Mesenteric fat pad (tissue), 1 donor: ENCODE measurements at places on chromosomes 4 and X.

GRCh38 chrX:136879001-136879687 is 1.4 kb downstream of the RBMX start:
- DNase-seq, result no peak

GRCh38 chrX:109347632-109348031 is 134.3 kb downstream of the GUCY2F start:
- DNase-seq, result no peak

DNA sequence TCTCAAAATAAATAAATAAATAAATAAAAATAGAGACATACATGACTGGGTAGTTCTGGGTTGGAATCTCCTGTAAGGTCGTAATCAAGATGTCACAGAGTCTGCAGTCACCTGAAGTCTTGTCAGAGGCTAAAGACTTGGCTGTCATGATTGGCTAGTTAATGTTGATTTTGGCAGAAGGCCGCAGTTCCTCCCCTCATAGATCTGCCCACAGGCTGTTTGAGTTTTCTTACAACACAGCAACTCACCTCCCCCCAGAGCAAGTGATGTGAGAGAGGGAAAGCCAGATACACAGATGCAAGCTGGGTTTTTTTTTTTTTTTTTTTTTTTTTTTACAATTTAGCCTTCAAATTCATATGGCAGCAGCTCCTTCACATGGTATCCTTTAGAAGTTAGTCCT is 36.4 kb upstream of the BMPR1B start:
- no peak for DNase-seq

DNA sequence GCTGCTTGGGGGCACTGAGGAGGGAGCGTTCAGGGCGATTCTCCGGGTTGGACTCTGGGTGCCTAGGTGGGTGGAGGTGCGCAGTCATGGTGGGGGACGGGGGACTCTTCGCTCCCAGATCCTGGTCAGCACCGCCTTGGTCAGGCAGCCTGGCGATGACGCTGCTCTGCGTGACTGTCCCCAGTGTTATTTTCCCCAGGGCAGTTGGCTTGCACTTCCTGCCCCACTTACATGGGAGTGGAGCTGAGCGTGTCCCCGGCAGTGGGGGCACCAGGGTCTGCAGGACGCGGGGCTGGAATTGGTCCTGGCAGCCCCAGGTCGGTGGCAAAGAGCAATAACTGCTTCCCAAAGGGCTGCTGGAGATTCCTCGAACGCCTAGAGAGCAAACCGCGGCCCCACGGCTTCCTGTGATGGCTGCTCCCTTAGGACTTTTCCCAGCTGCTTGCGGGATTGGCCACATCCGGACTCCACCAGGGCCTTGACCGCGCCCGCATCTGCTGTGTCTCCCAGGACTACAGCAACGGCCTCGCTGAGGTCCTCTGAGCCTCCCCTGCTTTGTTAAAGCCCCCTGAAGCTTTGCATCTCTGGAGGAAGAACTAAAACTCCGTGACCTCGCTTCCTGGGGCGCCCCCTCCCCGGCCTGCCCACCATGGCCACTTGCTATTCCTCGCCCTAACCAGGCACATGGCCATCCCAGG is 35.3 kb upstream of the GPR78 start:
- DNase-seq, result peak; percentile 82

GRCh38 chrX:71102292-71102691 is 4.2 kb downstream of the CXorf65 start:
- no peak for DNase-seq

- DNase-seq, result no peak
Measured at GRCh38 chr4:6964858-6965257, 55.2 kb downstream of the TBC1D14 start.

DNA sequence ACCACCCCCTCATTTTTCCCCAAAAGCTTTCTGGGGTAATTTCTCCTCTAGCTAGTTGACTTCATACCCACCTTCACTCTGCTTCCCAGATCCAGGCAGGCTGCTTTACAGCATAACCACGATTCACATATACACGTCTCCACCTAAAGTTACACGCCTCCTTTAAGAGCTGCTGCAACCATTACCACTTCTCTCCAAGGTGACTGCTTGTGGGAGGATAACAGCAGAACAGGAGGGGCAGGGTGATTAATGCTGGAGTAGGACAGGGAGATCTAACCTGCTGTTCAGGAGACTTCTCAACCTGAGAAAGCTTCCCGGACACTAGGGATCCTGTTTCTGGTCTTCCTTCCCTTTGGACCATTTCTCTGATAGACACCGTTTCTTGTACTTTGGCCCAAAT is 77.4 kb downstream of the MGST2 start:
- DNase-seq, result no peak

- no peak for DNase-seq
Measured at GRCh38 chr4:124529131-124529530, 183.4 kb downstream of the ANKRD50 start.
